ENCODE measurements at places on chromosomes 11 and 22.

DNA sequence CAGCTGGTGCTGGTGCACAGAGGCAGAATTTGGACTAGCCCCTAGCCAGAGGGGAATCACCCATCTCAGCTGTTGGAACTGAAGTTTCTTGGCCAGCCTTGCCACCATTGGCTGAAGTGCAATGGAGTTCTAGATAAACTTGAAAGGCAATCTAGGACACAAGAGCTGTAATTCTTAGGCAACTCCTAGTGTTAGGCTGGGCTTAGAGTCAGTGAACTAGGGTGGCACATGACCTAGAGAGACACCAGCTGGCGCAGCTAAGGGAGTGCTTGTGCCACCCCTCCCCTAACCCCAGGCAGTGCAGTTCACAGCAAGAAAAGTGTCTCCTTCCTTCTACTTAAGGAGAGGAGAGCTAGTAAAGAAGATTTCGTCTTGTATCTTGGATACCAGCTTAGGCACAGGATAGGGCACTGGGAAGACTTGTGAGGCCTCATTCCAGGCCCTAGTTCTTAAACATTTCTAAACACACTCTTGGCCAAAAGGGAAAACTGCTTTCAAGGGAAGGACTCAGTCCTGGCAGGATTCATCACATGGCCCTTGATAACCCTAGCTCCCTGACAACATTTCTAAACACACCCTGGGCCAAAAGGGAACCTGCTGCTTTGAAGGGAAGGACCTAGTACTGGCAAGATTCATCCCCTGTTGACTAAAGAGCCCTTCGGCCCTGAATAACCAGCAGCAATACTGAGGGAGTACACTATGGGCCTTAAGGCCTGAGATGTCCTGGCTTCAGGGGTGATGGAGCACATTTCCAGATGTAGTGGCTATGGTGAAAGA, 53.4 kb downstream of the XRRA1 start:
- no peak for DNase-seq

DNA sequence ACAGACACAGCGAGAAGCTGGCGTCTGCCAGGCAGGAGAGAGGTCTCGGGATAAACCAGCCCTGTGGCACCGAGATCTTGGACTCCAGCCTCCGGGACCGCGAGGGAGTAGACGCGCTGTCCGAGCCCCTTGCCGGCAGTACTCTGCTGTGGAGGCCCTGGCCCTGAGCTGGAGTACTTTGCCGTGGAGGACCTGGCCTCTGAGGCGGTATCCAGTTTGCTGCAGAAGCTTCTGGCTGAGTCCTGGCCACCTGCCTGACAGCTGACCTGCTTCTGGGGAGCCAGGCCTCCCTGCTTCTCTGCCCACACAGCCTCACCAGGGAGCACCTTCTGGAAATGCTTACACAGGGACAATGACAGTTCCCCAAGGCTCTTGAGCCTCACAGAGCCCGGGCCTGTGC, 31.6 kb upstream of the CARS1 start:
- DNase-seq = no peak

DNA sequence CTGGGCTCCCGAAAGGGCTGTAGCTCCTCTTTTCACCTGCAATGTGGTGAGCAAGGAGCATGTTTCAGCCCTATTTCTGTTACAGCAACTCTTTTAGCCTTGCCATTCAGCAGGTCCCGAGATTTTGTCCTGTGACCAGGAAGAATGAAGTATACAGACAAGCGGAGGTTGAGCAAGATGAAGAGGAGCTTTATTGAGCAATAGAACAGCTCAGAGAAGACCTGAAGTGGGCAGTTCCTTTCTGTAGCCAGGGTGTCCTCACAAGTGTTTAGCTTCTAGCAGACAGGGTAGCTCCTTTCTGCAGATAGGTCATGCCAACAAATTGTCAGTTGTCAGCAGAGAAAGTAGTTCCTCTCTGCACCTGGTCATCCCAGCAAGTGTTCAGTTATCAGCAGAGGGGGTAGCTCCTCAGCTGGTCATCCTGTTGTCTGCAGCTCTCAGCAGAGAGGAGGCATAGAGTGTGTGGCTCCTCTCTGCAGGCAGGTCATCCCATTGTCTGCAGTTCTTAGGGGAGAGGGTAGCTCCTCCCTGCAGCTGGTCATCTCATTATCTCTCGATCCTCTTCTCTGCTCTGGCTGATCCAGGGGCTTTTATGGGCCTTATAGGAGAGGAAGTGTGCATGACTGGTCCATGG, 5.4 kb upstream of the OR56A4 start:
- DNase-seq = no peak

- DNase-seq = no peak
Observed at GRCh38 chr11:76786441-76787014, 3.4 kb downstream of the TSKU start.

- DNase-seq = no peak
Observed at GRCh38 chr22:41070665-41071331, 21.6 kb upstream of the EP300 start.

DNA sequence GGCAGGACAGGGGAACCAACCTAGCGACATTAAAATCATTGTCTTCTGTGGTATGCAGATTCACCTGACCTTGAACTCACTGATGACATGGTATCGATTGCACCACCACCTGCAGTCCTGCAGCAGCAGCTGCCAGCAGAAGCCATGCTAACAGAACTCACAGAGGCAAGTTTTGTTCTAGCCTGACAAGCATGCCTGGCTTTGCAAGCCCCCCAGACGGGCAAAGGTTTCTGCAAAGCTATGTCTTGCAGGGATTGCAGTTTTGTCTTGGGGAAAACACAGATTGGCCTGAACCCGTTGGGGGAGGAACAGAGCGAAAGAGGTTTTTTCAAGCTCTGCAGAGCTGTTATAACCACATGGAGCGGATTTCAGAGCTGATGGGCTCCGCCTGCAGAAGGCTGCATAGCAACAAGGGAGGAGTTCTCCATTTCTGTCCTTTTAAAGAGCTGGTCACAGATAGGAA, 221.0 kb downstream of the HIPK3 start:
- no peak for DNase-seq

DNA sequence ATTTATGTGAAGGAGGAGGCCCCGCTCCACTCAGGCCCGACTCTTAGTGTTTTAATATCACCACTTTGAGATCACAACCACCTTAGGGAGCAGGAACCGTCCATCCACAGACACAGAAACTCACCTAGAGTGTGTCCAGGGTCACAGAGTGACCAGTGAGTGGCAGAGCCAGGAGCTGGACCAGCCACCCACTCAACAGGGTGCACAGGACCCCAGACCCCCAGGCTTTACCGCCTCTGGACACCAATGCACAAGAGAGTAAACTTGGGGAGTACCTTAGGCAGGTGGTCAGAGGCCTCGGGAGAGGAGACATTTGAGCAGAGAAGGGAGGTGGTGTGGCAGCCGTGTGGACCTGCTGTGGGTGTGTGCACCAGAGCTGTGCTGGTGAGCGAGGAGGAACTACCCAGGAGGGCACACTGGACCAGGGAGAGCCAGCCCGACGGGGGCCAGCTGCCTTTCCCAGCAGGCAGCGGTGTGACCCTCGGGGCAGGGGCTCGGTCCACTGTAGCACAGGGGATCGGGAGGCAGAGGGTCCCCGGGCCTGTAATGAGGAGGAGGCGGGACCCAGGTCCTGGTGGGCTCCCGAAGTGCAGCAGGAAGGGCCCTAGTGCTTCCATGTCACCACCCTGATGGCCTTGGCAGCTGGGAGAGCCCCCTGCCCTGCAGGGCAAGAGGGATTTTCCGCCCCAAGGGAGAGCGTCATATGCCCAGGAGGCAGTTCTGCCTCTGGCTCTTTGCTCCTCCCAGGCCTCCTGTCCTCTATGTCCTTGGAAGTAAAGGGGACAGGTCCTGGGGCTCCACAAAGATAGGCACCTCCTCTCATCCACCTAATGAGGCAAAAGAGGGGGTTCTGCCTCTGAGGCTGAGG, 7.5 kb upstream of the NLRP6 start:
- DNase-seq = no peak

- DNase-seq = no peak
Observed at GRCh38 chr11:19316434-19316833, 75.7 kb upstream of the E2F8 start.
